KBM-7 (cell line): ENCODE measurements at places on chromosomes 3 and 15.

DNA sequence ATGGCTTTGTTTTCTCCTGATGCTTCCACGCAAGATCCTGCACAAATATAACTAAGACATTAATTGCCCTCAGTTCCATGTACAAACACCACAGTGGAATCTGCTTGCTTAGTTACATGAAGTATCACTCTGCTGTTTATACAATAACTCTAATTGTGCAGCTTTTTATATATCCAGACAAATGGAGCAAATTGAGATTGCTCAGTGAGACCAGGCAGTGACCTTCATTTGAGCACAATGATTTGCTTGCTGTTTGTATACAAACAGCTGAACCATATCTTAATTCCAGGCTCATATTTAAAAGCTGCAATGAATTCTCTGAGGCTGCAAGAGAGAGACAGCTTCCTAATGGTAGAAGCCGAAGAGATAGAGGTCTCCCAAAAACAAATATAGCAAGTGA lies 243.7 kb downstream of the CADPS start:
- no peak for DNase-seq

- DNase-seq = no peak
Measured at GRCh38 chr15:42453826-42454225, 37.1 kb downstream of the ZNF106 start.

DNA sequence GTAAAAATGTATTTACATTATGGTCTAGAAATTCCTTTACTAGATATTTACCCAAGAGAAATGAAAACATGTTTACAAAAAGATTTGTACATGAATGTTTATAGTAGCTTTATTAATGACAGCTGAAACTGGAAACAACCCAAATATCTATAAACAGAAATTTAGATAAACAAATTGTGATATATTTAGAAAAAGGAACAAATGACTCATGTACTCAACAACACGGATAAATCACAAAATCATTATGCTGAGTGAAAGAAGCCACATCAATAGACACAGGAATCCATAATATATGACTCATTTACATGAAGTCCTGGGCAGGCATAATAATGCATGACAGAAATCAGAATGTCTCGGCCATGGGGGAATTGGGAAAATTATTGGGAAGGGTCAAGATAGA lies 1020.2 kb downstream of the SQOR start:
- no peak for DNase-seq

- DNase-seq = no peak
Measured at GRCh38 chr3:193772422-193772763, 179.4 kb downstream of the OPA1 start.

- DNase-seq = no peak
Measured at GRCh38 chr3:33807191-33807590, 8.8 kb downstream of the PDCD6IP start.

DNA sequence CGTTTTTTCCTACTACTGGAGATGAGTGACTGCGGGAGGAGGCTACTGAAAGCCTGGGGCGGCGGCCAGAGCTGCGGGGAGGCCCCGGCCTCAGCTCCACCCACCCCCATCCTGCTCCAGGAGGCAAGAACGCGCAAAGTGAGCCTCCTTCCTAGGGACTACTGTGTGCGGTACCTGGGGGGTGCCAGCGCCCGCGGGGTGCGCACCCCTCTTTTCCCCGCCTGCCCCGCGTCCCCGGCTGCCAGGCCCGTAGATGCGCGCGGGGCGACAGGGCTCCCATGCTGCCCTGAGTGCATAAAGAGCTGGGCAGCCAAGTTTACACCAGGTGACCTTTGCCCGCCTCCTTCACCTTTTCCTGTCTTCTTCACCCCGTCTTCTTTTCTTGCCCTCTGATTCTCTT lies 2.5 kb upstream of the USF3 start:
- DNase-seq = no peak

GRCh38 chr3:195178124-195178910 lies 92.6 kb downstream of the XXYLT1 start:
- peak; percentile 98 for DNase-seq

- DNase-seq = no peak
Measured at GRCh38 chr15:41585127-41586047, 26.4 kb downstream of the TYRO3 start.

DNA sequence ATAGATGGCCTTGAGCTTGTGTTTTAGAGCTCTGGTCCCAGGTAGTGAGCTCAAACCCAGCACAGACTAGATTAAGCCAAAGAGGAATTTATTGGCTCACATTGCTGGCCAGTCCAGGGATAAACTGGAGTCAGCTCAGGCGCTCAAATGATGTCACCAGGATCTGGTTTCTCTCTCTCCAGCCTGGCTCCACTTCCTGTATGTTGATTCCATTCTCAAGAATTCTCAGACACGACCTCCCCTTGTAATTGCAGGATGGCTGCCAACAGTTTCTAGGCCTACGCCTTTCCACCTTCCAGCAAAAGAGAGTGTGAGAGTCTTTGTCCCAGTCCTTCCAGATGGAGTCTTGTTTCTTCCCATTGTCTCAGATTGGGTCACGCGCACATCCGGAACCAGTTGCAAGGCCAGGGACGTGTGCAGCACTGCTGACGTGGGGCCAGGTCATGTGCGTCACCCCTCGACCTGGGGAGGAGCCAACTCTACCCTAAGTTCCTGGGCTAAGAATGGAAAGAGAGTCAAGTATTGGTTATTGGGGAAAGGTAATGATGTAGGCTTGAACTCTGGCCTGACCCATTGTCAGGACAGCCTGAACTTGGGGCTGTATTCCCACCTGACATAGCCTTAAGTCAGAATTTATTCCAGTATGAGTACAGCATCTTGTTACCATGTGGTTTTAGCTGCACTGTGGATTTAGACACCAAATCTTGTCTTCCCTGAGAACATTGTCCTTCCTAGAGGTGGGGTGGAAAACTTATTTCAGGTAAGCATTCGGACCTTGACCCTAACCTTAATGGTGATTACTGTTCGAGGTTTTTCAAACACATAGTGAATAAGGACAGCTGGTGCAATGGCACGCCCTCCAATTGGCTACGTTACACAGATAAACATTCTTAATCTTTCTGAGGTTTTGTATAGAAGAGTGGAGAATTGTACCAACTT lies 31.6 kb downstream of the CACNA1D start:
- no peak for DNase-seq

DNA sequence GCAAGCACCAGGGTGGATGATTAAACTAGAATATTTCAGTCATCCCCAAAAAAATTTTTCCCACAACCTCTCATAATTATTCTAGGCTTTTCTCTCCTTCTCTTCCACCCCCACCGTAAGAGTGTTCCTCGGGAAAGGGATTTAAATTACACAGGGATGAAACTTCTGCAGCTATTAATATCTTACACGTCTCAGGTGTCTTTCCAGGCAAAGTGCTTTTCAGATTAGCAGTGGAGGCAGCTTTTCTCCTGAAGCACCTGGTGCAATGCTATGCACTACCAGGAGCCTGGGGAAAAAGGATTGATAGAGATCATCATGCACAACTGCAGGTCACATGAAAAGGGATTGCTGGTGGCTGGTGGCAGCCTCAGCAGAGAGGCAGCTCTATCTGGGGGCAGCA lies 250.4 kb downstream of the NTRK3 start:
- DNase-seq = no peak
